Activated CD4-positive, alpha-beta T cell treated with anti-CD3 and anti-CD28 coated beads, Interleukin-2, amount 10 ng/mL, durations not matched to agents 24 days and 14 days (primary cell): ENCODE measurements at places on chromosomes 7 and 10. TPM values are rescaled to one million over a fixed set of nuclear protein-coding genes. Genes with fewer than 3 reads are reported as not detected.

C10orf62 gene
- total RNA-seq = not detected in 2 replicates

TMEM273 gene
- total RNA-seq = 34.3 and 36.4 TPM in 2 replicates

MRC1 gene
- total RNA-seq = not detected in 2 replicates

HSPA12A gene
- total RNA-seq = 0.05 TPM in 1 of 2 replicates, not detected in the other

CUL2 gene
- total RNA-seq = 50.2 and 50.4 TPM in 2 replicates

CYP3A7 gene
- not detected in 2 replicates for total RNA-seq

LRRC18 gene
- total RNA-seq = not detected in 2 replicates

ARHGAP22 gene
- total RNA-seq = not detected in 2 replicates

IKZF1 gene
- 282 and 292 TPM in 2 replicates for total RNA-seq

ATOH7 gene
- total RNA-seq = not detected in 2 replicates

HTR5A gene
- not detected in 2 replicates for total RNA-seq

ASIC3 gene
- total RNA-seq = 3.5 and 4.0 TPM in 2 replicates

PNLIPRP1 gene
- not detected in 2 replicates for total RNA-seq

PVRIG gene
- 20.9 and 21.6 TPM in 2 replicates for total RNA-seq

STEAP4 gene
- 0.52 and 0.58 TPM in 2 replicates for total RNA-seq

DNAJC2 gene
- 67.1 and 68.7 TPM in 2 replicates for total RNA-seq

BRAF gene
- 22.4 and 23.5 TPM in 2 replicates for total RNA-seq

COBL gene
- total RNA-seq = not detected in 2 replicates

SMKR1 gene
- 5.9 and 6.1 TPM in 2 replicates for total RNA-seq

UCN3 gene
- not detected in 2 replicates for total RNA-seq

SHTN1 gene
- total RNA-seq = 0.05 and 0.07 TPM in 2 replicates

ODAD2 gene
- total RNA-seq = not detected in 2 replicates

ERV3-1 gene
- total RNA-seq = 7.4 and 9.5 TPM in 2 replicates

NPSR1 gene
- total RNA-seq = not detected in 2 replicates

OPTN gene
- 39.5 and 43.6 TPM in 2 replicates for total RNA-seq

TBC1D12 gene
- 0.54 and 0.71 TPM in 2 replicates for total RNA-seq

SRRM3 gene
- 0.09 and 0.17 TPM in 2 replicates for total RNA-seq

SAMD9 gene
- 8.6 and 9.4 TPM in 2 replicates for total RNA-seq

GNGT1 gene
- not detected in 2 replicates for total RNA-seq

GPC2 gene
- total RNA-seq = 6.3 and 7.9 TPM in 2 replicates

MEIG1 gene
- total RNA-seq = not detected in 2 replicates

HABP2 gene
- total RNA-seq = not detected in 2 replicates

EFCAB10 gene
- total RNA-seq = not detected in 2 replicates

EGR2 gene
- 178 and 201 TPM in 2 replicates for total RNA-seq

MUC3A gene
- not detected in 2 replicates for total RNA-seq

CLRN3 gene
- total RNA-seq = not detected in 2 replicates

MYL7 gene
- not detected in 2 replicates for total RNA-seq

NUPR2 gene
- not detected in 2 replicates for total RNA-seq

FANK1 gene
- 0.38 TPM in 1 of 2 replicates, not detected in the other for total RNA-seq

SPDYE1 gene
- not detected in 2 replicates for total RNA-seq

GPNMB gene
- 0.95 and 1.3 TPM in 2 replicates for total RNA-seq

OR2A42 gene
- not detected in 2 replicates for total RNA-seq

HOGA1 gene
- total RNA-seq = not detected in 2 replicates

EBF3 gene
- total RNA-seq = not detected in 2 replicates

FLNC gene
- 0.02 and 0.09 TPM in 2 replicates for total RNA-seq

RADIL gene
- total RNA-seq = 0.14 and 0.26 TPM in 2 replicates

MYO3A gene
- not detected in 2 replicates for total RNA-seq

MICU1 gene
- total RNA-seq = 36.1 and 40.7 TPM in 2 replicates
